ENCODE measurements at places on chromosomes 11 and 22.

- no peak for DNase-seq
These were observed 61.3 kb upstream of the YPEL1 start for GRCh38 chr22:21796863-21797262.

DNA sequence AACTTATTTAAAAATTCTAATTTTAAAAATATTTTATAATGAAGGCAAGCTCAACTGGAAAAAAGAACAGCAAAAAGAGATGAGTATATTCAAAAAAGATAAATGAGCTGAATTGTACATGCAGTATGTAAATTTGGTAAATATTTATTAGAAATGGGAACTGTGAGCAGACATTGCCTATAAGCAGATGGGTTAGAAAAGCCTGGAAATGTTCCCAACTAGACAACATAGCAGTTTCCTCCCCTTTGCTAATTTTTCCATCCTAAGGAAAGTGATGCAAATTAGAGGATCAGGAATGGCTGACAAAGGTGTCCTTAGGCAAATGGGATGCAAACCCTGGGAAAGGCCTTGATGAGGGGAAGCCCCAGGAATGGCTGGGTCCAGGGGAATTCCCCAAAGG lies 37.2 kb downstream of the TP53I11 start:
- no peak for DNase-seq

- DNase-seq = no peak
These were observed 4.3 kb downstream of the DNAL4 start for GRCh38 chr22:38789606-38790005.

- no peak for DNase-seq
These were observed 15.2 kb downstream of the ATXN10 start for GRCh38 chr22:45686836-45687235.

- DNase-seq = no peak
These were observed 26.2 kb upstream of the GUCY1A2 start for GRCh38 chr11:107044503-107044902.

All from NCI-H2107 (cell line).